MCF 10A (cell line): ENCODE measurements at places on chromosomes 5 and 9. TPM values are rescaled to one million over a fixed set of nuclear protein-coding genes. Genes with fewer than 3 reads are reported as not detected.

DNA sequence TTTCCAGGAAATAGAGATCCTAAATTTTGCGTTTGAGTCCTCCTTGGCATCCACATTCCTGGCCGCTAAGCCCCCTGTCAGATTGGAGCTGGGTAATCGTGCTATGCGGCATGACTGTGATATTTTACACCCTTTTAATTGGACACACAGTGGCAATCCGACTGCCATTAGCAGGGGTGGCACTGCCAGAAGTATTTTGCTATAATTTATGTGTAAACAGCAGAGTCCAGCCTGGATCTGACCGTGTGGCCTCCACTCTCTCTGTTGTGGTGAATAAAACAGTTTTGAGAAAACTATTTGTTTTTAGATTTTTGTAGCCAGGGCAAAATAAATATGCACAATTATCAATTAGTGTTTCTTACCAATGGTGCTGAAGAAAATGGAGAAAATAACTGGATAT is 281.0 kb upstream of the IRX2 start:
- no peak for DNase-seq

GRCh38 chr5:118988866-118989180 is 476 bp upstream of the DTWD2 start:
- DNase-seq = no peak

DNA sequence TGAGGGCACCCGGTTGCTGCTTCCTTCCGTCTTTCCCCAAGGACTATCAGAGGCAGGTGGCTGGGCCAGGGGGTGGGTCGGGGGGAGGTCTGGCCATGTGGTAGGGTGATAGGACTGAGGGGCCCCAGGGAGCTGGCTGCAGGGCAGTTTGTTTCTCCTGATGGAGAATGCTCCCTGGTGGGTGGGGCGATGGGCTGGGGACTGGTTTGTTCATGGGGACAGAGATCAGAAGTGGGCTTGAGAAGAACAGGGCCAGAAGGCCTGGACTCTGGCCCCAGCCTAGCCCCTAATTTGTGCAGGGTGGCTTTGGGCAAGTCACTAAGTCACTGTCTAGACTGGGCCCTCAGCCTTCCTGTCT is 117.4 kb downstream of the RGS3 start:
- DNase-seq = no peak

DNA sequence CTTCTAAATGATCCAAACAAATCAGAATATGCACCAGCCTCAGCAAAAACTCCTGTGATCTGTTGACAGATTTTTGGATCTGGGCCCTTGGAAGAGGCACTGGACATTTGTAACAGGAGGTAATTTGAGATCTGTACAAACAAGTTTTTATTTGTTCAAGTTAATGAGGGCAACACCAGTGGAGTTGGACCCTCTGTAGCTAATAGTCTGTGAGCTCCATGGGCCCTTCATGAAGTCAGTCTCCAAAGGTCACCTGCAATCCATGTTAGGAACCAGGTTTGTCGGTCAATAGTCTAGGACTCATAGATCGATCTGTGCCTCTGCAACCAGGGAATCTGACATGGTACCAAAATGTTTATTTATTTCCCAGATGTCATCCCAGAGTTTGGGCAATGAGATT is 40.9 kb downstream of the PAM start:
- no peak for DNase-seq

GRCh38 chr9:80435591-80435990 is 863.8 kb downstream of the TLE4 start:
- DNase-seq = no peak

DNA sequence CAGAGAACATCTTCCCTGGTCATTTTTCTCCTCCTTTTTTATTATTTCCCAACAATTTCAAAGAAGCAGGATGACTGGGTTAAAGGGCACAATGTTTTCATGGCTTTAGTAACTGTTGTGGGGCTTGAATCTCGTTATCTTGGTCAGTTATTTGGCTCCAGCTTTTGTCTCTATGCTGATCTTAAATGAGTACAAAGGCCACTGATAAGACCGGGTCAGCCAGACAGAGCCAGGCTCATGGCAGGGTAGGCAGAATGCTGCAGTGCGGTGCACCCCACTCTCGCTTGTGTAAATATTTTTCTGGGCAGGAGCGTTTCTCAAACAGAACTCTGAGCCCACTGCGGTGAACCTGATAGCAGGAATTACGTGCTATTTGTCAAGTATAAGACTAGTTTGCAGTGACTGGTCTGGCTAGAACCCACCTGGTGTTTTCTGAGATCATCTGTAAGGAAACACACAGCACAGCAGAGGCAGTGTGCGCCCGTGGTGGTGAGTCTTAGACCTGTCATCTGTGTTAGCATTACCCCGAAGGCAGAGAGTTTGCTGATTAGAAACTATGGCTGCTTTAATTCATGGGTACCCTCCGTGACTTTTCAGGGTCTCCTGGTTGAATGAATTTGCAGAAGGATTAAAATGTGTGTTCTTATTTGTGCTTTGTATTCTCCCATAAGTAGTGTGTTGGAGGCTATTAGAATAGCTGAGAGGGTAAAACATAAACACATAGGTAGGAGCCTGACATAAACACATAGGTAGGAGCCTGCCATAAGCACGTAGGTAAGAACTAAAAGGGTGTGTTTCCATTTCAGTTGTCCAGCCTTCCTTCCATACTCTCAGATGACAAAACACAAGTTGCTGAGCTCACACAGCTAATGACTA is 158.6 kb upstream of the DMRT1 start:
- DNase-seq = peak; percentile 48

The TNC gene
- 49.8 and 82.4 TPM in 2 replicates for total RNA-seq

The CCDC152 gene
- not detected in 2 replicates for total RNA-seq

The STK32A gene
- 3.3 and 11.4 TPM in 2 replicates for total RNA-seq

The LPAR1 gene
- total RNA-seq = 0.21 and 0.47 TPM in 2 replicates

- no peak for DNase-seq
These were observed 225.1 kb downstream of the DCP2 start for GRCh38 chr5:113201715-113202114.

- peak; percentile 33 for DNase-seq
These were observed 388.0 kb downstream of the CDH12 start for GRCh38 chr5:22465177-22465576.

DNA sequence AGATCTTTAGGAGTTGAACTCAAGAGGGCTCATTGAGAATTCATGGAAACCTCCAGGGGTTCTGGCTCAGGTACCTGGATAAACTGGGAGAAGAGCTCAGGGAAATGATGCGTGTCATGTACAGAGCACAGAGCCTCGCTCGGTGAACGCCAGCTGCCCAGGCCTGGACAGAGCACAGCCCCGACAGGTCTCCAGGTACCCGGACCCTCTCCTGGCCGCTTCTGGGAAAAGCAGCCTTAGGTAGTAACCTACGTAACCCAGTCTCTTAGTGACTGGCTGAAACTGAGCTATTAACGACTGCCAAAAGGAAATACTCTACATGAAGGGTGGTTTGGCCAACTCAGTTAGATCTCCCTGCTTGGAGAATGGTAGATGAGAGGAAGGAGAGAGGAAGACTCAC is 157.4 kb downstream of the TTLL11 start:
- no peak for DNase-seq

DNA sequence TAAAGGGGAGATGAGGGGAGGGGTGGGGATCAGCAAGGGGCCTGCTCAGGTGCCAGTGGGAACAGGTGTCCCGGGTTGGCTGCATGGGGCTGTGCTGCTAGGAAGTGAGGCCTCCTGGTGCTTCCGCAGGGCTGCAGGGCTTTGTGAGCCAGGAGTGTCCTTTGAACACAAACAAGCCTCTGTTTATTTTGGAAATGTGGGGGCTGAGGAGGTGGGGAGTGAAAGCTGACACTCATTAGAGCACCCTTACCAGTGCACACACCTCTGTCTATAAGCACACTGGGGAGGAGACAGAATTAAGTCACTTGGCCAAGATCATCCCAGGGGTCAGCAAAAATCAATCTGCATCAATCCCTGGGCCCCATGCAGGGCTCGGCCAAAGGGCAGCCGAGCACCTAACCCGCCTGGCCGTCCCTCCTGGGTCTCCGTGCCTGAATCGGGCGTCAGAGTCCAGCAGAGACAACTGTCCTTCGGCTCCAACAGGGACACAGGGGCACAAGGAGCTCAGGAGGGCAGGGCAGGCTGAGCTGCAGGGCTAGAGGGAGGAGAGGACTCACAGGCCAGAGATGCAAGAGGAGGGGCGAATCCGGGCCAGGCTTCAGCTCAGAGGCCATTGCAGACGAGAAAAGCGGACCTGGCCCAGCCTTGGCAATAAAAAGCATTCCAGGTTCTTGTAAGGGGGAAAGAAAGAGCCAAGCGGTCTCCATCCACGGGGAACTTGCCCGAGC is 99.8 kb downstream of the VAV2 start:
- no peak for DNase-seq

The LTC4S gene
- 2.1 and 2.2 TPM in 2 replicates for total RNA-seq

The PRR16 gene
- total RNA-seq = 11.9 and 18.9 TPM in 2 replicates

DNA sequence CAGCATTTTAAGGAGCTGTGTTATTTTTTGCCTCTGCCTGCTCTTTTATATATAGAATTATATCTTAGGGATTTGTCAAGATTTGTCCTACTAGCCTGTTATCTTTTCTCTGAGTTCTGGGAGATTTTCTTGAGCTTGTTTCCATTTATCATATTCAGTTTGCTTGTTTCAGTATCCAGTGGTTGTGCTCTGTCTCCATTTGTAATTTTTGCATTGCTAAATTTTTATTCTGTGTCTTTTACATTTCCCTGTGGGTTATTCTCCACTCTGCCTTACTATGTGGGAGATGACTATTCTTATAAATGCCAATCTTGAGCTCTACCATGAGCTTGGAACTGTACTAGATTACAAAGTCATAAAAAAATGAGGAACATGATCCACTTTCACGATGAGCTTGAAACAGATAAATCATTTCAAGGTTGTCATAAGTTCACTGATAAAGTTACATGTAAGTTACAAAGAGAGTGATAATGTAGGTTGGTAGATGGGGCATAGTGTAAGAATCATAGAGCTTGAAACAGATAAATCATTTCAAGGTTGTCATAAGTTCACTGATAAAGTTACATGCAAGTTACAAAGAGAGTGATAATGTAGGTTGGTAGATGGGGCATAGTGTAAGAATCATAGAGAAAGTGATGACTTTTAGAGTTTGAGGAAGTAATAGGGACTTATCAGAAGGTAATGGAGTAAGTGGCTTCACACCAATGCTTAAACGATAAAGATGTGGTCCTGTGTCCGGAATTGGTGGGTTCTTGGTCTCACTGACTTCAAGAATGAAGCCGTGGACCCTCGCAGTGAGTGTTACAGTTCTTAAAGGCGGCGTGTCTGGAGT is 287.3 kb downstream of the ADGRV1 start:
- DNase-seq = no peak

The SPINK6 gene
- 0.56 and 1.9 TPM in 2 replicates for total RNA-seq

DNA sequence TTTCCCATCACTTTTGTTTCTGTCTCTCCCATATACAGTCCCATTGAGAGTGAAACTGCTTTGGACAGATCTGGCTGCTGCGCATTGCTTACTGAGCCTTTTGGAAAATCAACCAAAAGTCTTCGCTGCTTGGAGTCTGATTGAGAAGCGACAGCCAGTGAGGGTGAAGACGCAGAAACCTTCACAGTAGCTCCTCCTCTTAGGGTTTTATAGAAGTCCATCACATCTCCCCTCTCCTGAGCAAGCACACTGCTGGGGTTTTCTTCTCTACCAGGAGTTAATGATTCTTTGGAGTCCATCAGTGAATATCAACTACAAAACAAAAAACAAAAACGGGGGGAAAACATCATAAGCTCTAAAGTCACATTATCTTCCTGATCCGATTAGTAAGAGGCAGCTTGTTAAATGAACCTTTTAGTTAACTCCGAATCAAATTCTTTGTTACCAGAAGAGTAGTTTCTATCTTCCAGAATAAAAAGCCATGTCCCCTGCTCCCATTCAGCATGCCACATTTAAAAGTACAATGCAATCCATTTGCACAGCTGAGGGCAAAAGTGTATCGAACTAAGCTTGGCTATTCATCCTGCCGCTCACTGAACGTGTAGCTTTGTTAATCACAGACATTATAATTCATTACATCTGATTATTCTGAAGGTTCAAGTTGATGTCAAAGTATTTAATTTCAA is 2.8 kb downstream of the NR3C1 start:
- peak; percentile 85 for DNase-seq

DNA sequence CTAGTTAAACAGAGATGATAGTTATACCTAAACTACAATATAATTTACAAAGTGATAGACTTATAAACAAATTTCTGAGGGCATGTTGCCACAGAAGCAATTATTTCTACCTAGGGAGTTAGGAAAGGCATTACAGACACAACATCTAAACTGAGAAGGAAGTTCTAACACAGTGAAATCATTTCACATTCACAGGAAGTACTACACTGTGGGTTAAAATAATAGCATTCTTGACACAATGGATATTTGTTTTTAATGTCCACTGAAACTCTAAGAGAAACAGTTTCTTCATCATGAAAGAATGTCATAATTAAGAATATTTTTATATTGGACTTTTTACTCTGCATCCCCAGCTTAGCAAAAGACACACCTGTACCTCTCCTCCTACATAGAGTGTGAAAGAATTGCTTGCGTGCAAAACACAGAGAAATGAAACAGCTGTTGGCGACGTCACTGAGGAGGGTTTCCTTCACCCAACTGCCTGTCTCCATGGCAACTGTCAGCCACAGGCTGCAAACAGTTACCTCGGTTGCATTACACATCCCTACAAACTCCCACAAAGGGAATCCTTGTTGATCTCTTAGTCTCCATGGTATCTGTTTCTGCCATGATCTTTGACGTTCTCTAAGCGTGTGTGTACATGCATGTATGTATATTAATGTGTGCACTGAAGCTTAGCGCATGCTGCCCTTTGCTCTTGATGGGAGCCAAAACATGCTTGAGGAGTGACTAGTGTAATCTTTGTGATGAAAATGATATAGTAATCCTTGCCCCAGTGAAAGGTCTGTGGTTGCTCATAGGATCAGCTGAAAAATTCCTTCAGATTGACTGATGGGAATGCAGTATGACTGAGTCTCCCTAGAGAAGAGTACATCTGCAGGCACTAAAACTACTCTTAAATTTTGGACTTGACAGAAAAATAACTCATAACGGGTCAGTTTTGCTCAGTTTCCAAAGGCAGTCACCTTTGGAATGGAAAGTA is 168.5 kb downstream of the ACTL7B start:
- DNase-seq = no peak

GRCh38 chr5:12272389-12272788 is 368.1 kb upstream of the CTNND2 start:
- DNase-seq = peak; percentile 11

The SLC1A1 gene
- total RNA-seq = 0.16 TPM in 1 of 2 replicates, not detected in the other

The GPRIN1 gene
- total RNA-seq = 3.0 and 3.7 TPM in 2 replicates

The SOX30 gene
- total RNA-seq = 0.15 TPM in 1 of 2 replicates, not detected in the other
